ENCODE measurements at places on chromosomes 5 and 9.

DNA sequence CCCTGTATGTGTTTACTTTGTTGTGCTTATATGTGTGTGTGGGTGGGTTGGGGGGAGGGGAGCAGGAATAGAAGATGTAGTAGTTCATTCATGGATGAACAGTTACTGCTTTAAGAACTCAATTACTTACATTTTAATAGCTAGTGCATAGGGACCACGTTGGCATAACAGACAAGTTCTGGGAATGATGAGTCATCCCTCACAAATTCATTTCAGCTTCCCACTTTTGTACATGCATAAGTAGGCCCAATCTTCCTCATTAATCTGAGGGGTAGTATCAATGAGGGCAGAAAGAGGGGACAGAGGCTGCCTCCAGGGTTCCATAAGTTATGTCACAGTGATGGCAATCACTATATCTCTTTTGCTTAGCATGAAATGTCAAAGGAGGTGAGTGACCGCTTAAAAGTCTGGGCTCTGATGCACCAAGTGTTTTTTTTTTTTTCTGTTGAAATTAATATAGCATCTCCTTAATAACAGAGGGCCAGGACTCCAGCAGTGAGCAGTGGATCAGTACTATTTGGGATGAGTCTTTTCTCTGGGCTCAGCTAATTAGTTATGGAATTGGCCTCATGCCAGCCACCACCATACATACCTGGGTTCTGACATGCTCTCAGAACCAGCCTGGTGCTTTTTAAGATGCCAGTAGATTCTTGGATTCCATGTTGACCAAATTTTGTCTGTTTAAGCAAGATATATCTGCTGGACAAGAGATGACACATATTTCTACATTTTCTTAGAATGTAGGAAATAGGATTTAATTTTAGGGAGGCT, 37.1 kb downstream of the PRDM6 start:
- DNase-seq: no peak

GRCh38 chr5:60826653-60827052, 17.4 kb downstream of the ELOVL7 start:
- no peak for DNase-seq

DNA sequence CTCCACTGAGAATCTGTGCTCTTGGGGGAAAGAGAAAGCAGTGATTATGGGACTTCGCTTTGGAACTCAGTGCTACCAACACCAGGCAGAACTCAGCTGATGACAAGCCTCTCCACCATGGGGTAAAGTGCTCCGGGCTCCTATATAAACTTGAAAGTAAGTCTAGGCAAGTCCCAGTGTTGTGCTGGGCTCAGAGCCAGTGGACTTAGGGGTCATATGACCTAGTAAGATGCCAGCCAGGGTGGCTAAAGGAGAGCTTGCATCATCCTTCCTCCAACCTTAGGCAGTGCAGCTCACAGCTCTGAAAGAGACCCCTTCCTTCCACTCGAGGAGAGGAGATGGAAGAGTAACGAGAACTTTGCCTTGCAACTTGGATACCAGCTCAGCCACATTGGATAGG, 35.1 kb upstream of the FREM1 start:
- DNase-seq: no peak

DNA sequence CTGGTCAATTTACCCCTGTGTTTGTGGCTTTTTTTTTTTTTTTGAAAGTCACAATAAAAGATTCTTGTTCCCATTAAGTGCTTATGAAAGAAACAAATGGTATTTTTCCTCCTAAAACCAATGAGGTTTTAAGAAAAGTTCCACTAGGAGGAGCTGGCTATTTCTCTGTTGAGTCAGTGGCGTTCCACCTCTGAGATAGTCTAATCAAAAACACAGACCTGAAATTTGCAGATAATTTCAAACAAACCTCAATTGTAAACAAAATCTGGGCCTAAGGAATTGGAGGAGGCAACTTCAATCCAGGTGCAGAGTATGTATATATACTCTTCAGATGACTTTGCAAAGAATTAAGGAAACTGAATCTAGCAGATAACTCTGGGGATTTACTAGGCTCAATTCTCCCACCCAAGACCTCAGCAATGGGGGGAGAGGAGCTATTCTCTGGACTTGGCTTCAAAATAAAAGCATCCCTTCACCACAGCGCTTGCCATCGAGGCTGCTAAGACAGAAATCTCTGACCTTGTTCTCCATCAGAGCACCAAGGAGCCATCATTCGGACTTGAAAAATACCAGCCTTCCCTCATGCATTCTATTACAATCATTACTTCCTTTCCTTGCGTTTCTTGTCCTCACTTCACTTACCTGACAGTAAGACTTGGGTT, 52.4 kb downstream of the FANCC start:
- DNase-seq: no peak

- DNase-seq: no peak
Measured at GRCh38 chr5:11596657-11597071, 307.6 kb downstream of the CTNND2 start.

- no peak for DNase-seq
Measured at GRCh38 chr5:161333194-161333880, 213.2 kb downstream of the GABRB2 start.

GRCh38 chr5:127068493-127069214, 4.6 kb downstream of the C5orf63 start:
- no peak for DNase-seq

- DNase-seq: no peak
Measured at GRCh38 chr5:103866169-103866568, 303.6 kb upstream of the NUDT12 start.

DNA sequence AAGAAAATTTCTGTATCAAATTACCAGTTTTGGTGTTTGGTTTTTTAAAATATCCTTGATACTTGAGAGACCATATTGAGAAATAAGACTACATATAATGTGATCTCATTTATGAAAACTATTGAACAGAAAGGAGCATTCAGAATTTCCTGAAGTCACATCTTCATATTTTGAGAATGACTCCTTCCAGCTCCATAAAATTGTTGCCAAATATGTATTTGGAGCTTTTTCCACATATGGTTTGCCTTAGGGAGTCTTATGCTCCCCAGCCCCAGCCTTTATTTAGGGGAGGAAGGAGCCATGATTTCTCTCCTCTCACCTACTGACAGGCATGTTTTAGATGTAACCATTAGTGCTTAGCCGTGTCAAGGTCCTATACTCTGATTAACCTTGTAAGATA, 51.1 kb downstream of the GCNT1 start:
- DNase-seq: no peak

DNA sequence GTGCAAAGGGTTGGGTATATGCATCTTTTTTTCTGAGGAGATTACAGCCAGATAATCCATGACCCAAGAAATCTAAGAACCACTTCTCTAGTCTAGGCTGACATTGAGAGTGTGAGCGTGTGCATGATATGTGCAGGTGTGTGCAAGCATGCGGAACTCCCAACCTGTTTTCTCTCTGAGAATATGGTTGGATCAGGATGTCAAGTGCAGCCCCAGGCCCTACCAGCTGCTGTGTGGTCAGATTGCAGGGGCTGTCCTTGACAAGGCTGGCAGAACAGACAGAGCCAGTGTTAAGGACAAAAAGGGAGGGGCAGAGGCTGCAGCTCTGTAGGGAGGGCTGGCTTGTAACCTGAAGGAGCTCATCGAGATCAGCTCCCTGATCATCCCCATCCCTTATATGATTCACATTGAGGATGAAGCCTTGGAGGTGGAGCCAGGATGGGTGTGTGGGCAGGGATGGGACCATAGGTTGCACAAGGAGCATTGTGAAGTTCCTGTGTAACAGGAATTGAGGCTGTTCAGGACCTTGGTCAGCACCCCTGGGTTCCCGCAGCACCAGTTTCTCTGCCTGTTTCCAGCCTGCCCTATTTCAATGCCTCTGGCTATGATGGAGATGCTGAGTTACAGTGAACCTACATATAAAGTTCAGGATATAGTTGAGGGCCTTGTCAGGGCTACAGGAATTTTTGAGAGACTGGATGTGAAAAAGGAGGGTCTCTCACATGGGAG, 52.6 kb upstream of the ARAP3 start:
- peak; percentile 84 for DNase-seq

DNA sequence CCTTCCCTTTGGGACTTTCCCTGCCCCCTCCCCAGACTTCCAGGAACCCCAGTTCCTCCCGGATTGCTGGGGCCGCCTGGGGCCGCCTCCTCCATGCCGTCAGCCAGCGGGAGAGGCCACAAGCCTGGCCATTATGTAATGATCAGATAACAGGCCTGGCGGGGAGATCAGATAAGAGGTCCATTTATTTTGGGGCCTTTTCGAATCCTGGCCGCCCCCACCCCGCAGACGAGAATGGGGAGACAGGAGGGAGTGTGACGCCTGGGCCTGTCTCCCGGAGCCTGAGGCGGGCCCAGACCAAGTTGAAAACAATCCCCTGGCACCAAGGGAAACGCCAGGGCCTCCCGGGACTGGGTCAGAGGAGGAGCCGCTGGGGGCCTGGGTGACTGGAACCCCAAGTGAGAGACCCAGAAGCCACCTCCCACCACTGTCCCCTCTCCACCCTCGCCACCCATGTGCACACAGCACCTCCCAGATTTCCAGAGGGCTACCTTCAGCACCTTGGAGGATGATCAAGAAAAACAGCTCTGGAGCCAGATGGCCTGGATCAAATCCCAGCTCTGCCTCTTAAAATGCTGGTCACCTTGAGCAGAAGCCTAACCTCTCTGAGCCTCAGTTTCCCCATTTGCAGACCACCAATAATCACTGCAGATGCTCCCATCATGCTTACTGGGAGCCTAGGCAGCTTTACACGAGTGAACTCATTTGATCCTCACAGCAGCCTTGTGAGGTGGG, 7.8 kb downstream of the ENG start:
- DNase-seq: no peak

- DNase-seq: no peak
Measured at GRCh38 chr9:19424176-19424779, 15.5 kb downstream of the ACER2 start.

DNA sequence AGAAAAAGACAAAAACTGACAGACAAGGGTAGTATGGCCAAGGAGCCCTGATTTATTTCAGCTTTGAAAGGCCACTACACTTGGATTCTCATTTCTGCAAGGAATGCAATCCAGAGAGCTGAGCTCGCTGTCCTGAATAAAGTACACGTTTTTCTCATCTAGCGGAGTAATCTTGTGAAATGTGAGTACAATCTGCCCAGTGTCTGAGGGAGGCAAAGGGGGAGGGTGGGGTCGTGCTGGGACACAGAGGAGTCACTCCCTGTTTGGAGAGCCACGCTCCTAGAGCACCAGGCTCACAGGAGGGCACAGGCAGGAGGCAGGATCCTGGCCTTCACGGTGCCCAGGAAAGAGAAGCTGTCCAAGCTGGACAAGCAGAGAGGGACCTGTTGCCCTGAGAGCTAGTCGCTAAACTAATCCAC, 51.0 kb upstream of the IFNK start:
- DNase-seq: no peak

DNA sequence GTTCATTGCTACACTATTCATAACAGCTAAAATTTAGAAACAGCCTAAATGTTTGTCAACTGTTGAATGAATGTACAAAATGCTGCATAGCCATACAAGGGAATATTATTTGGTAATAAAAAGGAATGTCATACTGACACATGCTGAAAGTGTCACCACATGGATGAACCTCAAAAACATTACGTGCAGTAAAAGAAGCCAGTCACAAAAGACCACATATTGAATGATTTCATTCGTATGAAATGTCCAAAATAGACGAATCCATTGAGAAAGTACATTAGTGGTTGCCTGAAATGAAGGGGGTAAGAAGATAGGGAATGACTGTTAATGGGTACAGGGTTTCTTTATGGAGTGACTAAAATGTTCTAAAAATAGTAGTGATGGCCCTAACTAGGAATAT, 11.6 kb upstream of the ECM2 start:
- DNase-seq: no peak

- no peak for DNase-seq
Measured at GRCh38 chr5:89596821-89597220, 713.8 kb upstream of the MEF2C start.

GRCh38 chr5:43096916-43097315, 23.8 kb upstream of the ZNF131 start:
- no peak for DNase-seq

DNA sequence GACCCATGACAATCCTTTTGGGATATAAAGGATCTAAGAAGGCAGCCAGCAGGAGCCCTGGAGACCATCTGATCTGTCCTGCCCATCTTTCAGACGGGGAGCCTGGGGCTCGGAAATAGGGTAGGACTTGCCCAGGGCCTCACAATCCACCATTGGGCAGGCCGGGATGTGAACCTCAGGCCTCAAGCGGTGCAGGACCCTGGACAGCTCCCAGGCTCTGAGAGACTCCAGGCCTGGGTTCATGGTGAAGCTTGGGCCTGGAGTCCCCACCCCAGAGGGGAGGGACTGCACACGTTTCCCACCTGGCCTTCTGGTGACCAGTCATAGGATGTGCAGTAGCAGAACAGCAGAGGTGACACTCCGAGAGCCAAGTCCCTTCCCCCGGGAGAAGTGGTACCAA, 36.6 kb upstream of the RAPGEF1 start:
- DNase-seq: peak; percentile 92

DNA sequence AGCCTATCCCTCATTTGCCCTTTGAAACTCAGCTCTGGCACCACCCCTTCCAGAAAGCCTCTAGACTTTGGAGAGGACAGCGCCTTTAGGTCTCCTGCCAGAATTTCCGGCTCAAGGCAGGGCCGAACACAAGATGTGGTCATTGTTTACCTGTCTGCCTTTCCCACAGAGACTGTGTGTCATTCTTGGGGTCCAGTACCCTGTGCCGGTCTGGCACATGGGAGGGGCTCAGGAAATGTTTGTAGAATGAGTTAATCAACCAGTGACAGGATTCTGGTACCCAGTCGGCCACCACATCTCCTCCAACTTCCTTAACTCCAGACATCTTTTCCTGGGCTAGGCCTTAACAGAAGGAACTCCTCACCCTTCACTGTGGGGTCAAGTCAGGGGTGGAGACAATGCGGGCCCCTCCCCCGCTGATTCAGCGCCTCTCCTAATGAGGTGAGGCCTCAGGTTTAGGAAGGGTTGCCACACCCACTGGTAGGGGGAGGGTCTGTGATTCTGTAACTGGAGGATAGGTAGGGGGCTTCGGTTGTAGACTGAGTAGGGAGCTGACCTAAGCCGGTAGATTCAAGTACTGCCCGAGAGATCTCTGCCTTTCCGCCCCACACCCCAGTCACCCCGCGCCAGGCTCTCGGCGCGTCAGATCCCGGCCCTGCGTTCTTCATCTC, 29.3 kb downstream of the PCDH1 start:
- peak; percentile 92 for DNase-seq

- no peak for DNase-seq
Measured at GRCh38 chr5:33725806-33726205, 166.0 kb downstream of the ADAMTS12 start.

Data from H7 (cell line).